ENCODE measurements at places on chromosomes 12 and 14.

GRCh38 chr14:34302654-34303053 lies 159.4 kb downstream of the SPTSSA start:
- no peak for DNase-seq

DNA sequence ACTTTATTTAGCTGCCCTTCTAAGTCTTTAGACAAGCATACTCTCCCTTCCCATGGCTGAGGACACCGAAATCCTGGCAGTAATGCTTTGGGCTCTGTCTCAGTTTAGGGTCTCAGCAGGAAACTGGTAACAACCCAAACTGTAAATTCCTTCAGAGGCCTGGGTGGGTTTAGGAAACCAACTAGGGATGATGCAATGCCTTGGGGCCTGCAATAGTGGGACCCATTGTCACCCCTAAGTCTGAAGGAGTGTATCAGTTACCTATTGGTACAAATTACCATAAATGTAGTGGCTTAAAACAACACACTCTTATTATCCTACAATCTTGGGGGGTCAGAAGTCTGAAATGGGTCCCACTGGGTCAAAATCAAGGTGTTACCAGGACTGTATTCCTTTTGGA lies 36.0 kb downstream of the DHRS2 start:
- no peak for DNase-seq

DNA sequence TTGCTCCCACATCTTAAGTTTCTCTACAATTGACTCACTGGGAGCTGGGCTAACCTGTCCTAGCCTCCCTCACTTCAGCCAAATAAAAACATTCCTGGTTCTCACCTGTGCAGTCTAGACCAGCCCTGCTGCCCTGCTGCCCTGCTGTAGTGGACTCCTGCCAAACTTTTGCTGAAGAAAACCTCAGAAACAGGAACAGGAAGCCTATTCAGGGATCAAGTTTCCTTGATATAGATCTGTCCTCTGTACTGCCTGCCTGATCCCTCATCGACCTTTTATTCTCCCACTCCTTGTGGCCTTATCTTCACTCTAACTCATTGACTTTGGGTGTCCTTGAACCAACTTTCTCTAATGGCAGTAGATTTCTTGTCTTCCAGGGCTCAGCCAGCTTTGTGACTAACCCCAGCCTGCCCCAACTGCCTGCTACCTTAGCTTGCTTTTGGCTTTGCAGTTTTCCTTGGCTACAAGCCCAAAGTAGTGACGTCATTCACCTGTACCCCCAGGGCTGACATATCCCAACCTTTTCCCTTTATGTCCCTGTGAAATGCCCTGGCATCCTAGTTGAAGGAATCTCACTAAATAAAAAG lies 234.8 kb downstream of the DUSP6 start:
- no peak for DNase-seq

- DNase-seq, result no peak
Observed at GRCh38 chr12:87425942-87426554, 603.2 kb downstream of the C12orf50 start.

GRCh38 chr14:43464968-43465367 lies 1042.1 kb downstream of the FSCB start:
- no peak for DNase-seq

DNA sequence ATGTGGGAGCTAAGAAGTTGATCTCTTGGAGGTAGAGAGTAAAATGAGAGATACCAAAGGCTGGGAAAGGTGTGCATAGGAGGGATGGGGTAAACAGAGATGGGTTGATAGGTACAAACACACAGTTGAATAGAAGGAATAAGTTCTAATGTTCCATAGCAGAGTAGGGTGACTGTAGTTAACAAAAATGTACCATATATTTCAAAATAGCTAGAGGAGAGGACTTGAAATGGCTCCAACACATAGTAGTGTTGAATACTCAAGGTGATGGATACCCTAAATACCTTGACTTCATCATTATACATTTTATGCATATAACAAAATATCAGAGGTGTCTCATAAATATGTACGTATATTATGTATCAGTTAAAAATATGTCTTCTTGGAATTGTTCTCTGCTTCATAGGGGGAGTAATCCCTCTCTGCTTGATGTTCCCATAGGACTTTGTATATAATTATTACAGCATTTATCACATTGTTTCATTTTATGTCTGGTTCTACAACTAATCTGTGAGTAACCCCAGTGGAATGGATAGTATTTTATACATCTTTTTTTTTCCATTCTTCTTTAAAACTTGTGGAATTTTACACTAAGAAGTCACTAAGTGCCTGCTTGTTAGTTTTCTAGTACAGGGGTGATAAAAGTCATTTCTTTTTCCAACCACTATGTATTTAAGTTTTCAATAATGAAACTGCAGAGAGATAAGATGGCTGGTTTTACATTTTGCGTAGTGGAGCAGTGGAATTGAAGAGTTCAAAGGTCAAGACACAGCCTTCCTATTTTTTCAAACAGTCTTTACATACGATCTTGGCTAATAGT lies 1940.0 kb upstream of the SEL1L start:
- DNase-seq, result no peak

- no peak for DNase-seq
Observed at GRCh38 chr12:80257920-80258319, 158.6 kb downstream of the OTOGL start.

DNA sequence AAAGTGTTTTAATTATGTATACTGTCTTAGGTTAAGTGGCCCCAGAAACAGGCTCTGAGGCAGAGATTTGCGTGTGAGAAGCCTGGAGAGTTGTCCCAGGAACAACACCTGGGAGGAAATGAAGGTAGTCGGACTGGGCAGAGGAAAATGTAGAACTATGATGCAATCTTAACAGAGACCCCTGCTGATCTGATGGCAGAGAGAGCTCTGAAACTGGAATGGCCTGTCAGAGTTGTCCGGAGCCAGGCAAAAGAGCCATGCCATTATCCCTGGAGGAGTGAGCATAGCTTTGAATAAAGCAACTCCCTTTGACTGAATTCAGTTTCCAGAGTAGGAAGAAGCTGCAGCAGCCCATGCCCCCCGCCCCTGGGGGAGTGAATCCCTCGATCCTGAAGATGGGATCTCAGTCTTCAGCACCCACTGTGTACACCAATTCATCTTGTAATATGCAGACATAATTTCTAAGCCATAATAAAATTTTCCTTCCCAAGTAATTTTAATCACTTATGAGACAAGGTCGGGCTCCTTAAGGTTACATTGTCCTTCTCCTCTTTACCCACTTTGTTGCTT lies 264.8 kb downstream of the PDZRN4 start:
- no peak for DNase-seq

- DNase-seq, result no peak
Observed at GRCh38 chr12:56098592-56098991, 5.8 kb upstream of the PA2G4 start.

GRCh38 chr12:109988274-109988673 lies 7.9 kb downstream of the GIT2 start:
- DNase-seq, result no peak

DNA sequence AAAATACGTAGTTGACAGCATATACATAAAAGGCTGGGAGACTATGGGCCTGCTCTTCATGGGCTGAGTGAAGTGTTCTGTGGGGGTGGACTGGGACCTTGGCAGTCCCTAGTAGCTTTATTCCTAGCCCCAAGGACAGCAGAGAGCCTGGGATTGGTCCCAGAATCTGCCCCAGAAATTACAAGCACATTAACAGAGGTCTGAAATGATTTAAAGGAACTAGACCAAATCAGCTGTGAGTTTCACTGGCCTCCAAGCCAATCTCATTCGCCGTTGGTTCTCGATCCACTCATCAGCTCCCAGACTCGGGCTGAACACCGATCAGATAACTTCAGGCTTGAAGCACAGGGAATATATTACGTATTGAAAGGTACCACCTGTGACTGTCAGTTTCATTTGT lies 77.0 kb upstream of the PSMC1 start:
- no peak for DNase-seq

GRCh38 chr12:65996146-65996545 lies 134.4 kb downstream of the LLPH start:
- no peak for DNase-seq

- DNase-seq, result no peak
Observed at GRCh38 chr12:3598896-3599860, 108.2 kb downstream of the PRMT8 start.

DNA sequence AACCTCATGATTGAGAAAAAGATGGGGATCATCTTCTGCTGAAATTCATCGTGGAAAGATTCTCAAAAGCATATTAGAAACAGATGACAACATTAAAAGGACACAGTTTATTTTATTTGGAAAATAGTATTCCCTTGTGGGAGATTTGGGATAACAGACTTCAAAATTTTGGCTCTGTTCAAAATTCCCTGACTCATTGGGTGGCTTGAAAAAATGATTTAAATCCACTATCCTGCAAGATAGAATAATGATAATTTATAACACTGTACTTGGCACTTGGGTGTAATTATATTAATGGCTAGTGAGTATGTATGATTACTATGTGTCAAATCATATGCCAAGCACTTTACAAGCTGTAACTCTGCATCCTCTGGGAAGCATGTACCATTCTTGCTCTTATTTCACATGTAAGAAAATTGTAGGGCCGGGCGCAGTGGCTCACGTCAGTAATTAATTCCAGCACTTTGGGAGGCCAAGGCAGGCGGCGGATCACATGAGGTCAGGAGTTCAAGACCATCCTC lies 128.8 kb downstream of the LMNTD1 start:
- DNase-seq, result no peak

- DNase-seq, result no peak
Observed at GRCh38 chr12:52434760-52435530, 774 bp upstream of the KRT75 start.

DNA sequence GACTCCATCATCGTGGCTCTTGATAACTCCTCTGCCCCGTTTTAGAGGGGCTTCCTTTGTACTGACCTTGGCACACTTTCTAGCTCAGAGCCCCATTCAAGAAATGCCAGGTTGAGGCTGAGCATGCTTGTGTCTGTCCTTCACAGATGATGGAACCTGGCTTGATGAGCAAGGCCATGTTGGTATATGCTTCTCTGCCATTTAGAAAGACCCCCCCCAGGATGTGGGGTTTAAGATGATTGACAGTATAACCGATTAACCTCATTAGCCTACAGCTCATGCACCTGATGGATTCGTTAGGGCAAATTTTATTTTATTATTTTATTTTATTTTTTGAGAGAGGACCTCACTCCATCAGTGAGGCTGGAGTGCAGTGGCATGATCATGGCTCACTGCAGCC lies 21.0 kb downstream of the BATF start:
- DNase-seq, result no peak

- no peak for DNase-seq
Observed at GRCh38 chr12:118337194-118337838, 35.4 kb downstream of the TAOK3 start.

GRCh38 chr12:32499048-32499447 lies 99.7 kb downstream of the FGD4 start:
- no peak for DNase-seq

Measured in stimulated activated CD4-positive, alpha-beta T cell treated with anti-CD3 and anti-CD28 coated beads, TNF-alpha, amount 100 ng/mL, for 1 hour (primary cell).